ENCODE measurements at places on chromosomes 11 and 22. TPM values are rescaled to one million over a fixed set of nuclear protein-coding genes. Genes with fewer than 3 reads are reported as not detected.

DNA sequence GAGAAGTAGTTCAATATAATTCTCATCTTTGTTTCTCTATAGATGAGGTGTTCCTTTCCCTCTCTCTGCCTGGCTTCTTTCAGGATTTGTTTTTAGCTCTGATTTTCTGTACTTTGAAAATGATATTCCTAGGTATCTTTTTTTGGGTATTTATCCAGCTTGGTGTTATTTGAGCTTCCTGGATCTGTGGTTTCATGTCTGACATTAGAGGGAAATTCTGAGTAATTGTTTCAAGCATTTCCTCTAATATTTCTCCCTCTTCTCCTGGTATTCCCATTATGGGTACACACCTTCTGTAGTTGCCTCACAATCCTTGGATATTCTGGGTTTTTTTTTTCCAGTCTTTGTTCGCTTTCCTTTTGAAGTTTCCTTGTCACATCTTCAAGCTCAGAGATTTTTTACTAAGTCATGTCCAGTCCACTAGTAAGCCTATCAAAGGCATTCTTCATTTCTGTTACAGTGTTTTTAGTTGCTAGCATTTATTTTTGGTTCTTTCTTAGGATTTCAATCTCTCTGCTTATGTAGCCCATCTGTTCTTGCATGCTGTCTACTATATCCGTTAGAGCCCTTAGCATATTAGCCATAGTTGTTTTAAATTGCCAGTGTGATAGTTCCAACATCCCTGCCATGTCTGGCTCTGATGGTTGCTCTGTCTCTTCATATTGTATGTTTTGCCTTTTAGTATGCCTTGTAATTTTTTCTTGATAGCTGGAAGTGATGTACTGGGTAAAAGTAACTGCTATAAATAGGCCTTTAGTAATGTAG is 5.8 kb downstream of the CCDC81 start:
- DNase-seq, result no peak

GRCh38 chr11:93784935-93785360 is 866 bp downstream of the MED17 start:
- no peak for DNase-seq

GRCh38 chr11:5846701-5847100 is 5.0 kb upstream of the OR52E6 start:
- DNase-seq, result no peak

DNA sequence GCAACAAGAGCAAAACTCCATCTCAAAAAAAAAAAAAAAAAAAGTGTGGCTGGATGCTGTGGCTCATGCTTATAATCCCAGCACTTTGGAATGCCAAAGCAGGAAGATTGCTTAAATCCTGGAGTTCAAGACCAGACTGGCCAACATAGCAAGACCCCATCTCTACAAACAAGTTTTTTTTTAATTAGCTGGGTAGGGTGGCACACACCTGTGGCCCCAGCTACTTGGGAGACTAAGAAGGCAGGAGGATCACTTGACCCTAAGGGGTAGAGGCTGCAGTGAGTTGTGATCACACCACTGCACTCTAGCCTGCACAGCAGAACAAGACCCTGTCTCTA is 19.0 kb upstream of the FEZ1 start:
- DNase-seq, result no peak

GRCh38 chr11:106939157-106939556 is 79.1 kb downstream of the GUCY1A2 start:
- no peak for DNase-seq

Gene DCHS1
- 2.5 TPM for total RNA-seq
